ENCODE measurements at places on chromosomes 1 and 21. TPM values are rescaled to one million over a fixed set of nuclear protein-coding genes. Genes with fewer than 3 reads are reported as not detected.

- no peak for DNase-seq
Observed at GRCh38 chr1:200260597-200261335, 149.1 kb downstream of the ZNF281 start.

- no peak for DNase-seq
Observed at GRCh38 chr21:44892095-44892494, 18.6 kb upstream of the PTTG1IP start.

The GBP1 gene
- 57.5 TPM for polyA plus RNA-seq

DNA sequence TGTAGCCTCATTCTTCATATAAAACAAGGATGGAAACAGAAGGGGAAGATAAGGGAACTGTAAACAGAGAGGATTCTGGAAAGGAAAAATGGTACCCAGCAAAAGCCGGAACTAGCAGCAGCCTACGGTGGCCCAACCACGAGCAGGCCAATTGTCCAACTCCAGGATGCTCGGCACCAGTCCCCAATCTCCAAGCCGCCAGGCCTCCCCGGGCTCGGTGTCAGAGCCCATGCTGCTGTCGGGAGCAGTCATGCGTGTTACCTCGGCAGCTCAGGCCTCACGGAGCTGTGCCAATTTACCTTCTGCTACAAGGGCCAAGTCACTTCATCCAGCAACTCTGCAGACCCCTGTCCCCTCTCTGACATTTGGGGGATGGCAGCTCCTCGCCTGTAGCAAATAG is 130.8 kb downstream of the ZBTB18 start:
- DNase-seq = no peak

GRCh38 chr1:204337583-204337982 is 22.1 kb downstream of the PLEKHA6 start:
- DNase-seq = no peak

DNA sequence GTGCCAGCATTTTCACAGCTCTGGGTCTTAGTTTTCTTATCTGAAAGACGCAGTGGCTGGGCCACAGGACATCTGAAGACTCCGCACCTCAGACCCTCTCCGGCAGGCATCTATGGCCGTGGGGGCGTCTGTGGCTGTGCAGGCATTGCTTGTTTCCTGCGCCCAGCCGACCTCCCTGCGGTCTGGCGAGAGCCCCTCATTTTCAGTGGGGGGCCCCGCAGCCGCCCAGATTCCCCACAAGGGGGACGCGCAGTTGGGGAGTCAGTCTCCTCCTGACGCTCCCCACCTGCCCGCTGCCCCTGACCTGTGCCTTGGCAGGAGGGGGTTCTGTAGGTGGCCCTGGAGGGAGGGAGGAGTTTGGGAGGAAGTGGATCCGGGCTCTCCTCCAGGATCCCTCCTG is 3.5 kb upstream of the TFF1 start:
- DNase-seq = no peak

The SLC9C2 gene
- not detected for polyA plus RNA-seq

DNA sequence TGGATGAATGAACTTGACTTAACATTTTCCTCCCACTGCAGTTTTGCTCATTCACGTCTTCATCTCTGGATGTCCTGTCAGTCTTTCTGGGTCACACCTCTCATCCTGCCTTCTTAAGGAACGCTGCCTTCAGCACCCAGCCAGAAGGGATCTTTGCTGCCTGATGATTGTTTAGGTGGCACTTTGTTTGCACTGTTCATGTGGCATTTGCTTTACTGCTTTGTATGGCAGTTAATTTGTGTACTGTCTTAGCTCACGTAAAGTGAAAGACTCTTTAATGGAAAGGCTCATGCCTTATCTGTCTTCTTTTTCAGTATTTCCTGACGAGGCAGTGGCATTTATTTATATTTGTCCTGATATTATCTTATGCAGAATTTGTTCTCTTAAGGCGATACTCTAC is 4.9 kb downstream of the MIA3 start:
- DNase-seq = no peak

The ITLN2 gene
- polyA plus RNA-seq = not detected

The COL6A2 gene
- polyA plus RNA-seq = 4.4 TPM

- DNase-seq = no peak
Observed at GRCh38 chr21:44304011-44304616, 4.3 kb downstream of the PFKL start.

All from naive thymus-derived CD4-positive, alpha-beta T cell (primary cell).